Sciatic nerve (tissue), 2 donors: ENCODE measurements at places on chromosomes 3 and 15.

DNA sequence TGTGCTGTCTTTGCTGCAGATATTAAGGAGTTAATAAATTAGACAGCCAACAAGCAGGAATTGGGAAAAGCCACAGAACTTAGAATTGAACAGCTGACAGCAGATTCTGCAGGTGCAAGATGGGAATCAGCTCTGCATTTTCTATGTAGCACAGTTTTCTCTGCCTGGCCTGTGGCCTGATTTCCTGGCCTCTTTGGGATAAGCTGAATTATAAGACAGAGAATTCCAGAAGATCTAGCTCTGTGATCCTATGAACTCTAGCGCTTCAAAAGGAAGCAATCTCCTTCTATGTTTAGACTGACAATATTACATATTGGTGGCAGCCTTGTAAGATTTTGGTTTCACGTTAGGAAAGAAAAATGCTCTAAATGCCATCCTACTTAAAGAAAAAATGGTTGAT lies 24.0 kb upstream of the SOX2 start:
- DNase-seq: no peak

- DNase-seq: no peak
These were observed 94.7 kb upstream of the IGSF10 start for GRCh38 chr3:151555523-151555922.

GRCh38 chr3:122100591-122101463 lies 45.7 kb downstream of the CD86 start:
- no peak for DNase-seq

DNA sequence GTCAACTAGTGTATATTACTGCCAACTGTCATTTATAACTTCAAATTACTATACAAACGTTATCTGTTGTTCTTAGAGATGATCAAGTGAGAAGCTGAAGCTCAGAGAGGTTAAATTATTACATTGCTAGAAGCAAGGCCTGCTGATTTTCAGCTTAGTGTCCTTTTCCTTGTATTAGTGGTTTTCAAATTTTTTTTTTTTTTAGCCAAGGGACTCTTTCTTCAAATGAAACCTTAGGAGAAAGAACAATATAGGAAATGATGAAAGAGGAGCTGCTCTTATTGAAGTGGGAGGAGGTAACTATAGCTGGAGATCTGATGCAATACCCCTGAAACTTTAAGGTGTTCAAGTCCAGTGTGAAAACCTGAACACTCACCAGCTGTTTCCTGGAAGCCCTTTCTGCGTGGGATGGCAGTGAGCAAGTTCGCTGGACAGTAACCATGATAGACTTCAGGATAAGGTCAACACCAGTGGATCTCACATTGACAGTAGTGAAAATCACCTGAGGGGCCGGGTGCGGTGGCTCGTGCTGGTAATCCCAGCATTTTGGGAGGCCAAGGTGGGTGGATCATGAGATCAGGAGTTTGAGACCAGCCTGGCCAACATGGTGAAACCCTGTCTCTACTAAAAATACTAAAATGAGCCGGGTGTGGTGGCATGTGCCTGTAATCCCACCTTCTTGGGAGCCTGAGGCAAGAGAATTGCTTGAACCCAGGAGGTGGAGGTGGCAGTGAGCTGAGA lies 376.2 kb downstream of the EDEM1 start:
- no peak for DNase-seq

GRCh38 chr3:99384596-99384995 lies 253.8 kb upstream of the COL8A1 start:
- DNase-seq: no peak

- peak; percentile 95 for DNase-seq
These were observed 105.5 kb downstream of the IQSEC1 start for GRCh38 chr3:12967606-12968351.

DNA sequence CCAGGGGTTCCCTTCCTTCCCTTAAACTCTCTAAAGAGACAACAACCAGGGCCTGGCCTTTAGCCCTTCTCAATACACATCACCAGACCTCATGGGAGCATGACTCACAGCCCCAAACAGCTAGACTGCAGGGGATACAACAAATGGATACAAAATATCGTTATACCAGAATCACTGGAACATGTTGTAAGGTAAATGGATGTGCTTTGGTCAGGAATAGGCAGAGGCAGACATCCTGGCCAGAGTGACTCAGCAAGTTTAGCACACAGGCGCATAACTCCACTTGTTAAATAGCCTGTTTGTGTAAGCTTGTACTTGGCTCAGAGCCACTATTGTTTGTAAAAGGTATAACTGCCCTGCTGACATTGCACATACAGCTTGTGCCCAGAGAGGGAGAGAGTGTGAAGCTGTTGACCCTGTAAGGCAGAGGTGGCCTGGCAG lies 18.3 kb downstream of the TMED3 start:
- no peak for DNase-seq
